LHCN-M2 (cell line): ENCODE measurements at places on chromosomes 1 and 21. TPM values are rescaled to one million over a fixed set of nuclear protein-coding genes. Genes with fewer than 3 reads are reported as not detected.

The GUCA2A gene
- total RNA-seq, result not detected in 2 replicates

The RPL5 gene
- total RNA-seq, result 1,275 and 1,299 TPM in 2 replicates

GRCh38 chr1:32249831-32250525, 1.1 kb upstream of the LCK start:
- no peak for DNase-seq

The KRTAP19-1 gene
- not detected in 2 replicates for total RNA-seq

The CHI3L2 gene
- 0.83 and 2.2 TPM in 2 replicates for total RNA-seq

The C1orf210 gene
- total RNA-seq, result not detected in 2 replicates

- no peak for DNase-seq
Observed at GRCh38 chr1:72830606-72831390, 548.5 kb upstream of the NEGR1 start.

The CD48 gene
- not detected in 2 replicates for total RNA-seq

- DNase-seq, result no peak
Observed at GRCh38 chr1:165353731-165354671, 2.5 kb downstream of the LMX1A start.

The BRINP3 gene
- not detected in 2 replicates for total RNA-seq

The ANKRD35 gene
- 1.5 and 2.3 TPM in 2 replicates for total RNA-seq

The FCER1G gene
- total RNA-seq, result 0.86 and 1.2 TPM in 2 replicates

GRCh38 chr21:27058673-27059605, 92.1 kb upstream of the ADAMTS5 start:
- DNase-seq, result no peak

DNA sequence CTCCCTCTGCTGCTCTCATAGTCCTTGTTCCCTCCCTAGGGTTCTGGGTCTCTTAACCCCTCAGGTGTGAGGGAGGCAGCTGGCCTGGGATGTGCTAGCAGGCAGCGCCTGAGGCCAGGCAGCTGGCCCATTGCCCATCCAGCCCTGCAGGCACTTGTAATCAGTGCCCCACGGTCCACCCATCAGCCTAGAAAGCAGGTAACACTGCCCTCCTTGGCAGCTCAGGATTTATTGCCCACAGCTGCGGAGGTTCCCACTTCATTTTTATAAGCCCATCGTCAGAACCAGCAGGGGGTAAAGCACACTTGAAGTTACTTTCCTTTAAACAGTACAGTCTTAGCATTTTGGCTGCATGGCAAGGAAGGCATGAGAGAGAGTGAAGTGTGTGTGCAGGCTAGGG, 70.6 kb downstream of the TMEM53 start:
- DNase-seq, result peak; percentile 39

DNA sequence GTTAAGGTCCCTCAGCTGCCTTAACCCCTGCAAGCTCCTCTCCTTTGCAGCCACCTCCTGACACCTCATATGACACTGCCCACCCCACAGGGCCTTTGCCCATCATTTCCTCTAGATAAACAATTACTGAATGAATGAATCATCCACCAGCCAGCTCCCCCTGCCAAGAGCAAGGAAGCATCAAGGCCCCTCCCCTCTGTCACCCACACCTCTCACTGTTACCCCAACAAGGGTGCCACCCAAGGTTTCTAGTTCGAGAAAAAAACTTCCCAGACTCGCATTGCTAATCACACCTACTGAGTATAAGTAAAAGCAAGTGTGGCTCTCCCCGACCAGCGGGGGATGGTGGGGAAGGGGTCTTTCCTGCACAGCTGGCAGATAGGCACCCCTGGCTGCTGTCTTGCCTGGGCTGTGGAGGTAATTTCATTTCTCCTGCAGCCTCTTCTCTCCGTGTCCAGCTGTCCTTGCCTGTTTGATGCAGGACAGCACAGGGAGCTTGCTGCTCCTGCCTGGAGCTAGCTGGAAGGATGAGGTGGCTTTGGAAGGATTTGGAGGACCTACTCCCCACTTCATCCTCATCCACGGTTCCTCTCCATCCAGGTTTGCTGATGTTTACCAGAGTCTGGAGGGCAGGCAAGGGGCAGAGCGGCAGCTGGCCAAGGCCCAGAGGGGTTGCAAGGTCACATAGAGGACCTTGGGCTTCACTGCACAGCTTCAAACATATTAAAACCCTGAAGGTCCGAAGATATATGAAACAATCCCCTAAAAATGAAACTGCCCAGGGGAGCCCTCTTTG, 33.1 kb upstream of the LBR start:
- DNase-seq, result no peak

DNA sequence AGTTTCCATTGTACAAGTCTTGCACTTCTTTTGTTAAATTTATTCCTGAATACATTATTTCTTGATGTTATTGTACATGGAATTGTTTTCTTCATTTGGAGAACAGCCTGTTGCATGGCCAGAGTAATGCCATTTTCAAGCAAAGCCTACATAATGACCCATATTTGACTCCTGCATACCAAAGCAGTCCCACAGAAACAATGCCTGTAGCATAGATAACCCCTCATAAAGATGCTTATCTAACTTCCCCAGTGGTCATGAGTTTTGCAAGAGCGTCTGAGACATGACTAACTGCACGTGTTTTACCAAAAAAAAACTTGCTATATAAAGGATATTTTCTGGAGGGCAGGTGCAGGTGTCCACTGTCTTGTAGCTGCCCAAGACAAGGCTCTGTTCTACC, 30.3 kb upstream of the RLF start:
- DNase-seq, result no peak

The ZMPSTE24 gene
- 53.0 and 56.5 TPM in 2 replicates for total RNA-seq

GRCh38 chr1:209404577-209404976, 178.9 kb upstream of the CAMK1G start:
- no peak for DNase-seq
